ENCODE measurements at places on chromosomes 2 and 18.

GRCh38 chr18:66754335-66754734 is 150.4 kb upstream of the CDH19 start:
- no peak for DNase-seq

GRCh38 chr2:108228537-108228936 is 11.2 kb upstream of the SULT1C3 start:
- DNase-seq = no peak

- DNase-seq = no peak
These were observed 995.2 kb upstream of the CDH2 start for GRCh38 chr18:29171892-29172755.

DNA sequence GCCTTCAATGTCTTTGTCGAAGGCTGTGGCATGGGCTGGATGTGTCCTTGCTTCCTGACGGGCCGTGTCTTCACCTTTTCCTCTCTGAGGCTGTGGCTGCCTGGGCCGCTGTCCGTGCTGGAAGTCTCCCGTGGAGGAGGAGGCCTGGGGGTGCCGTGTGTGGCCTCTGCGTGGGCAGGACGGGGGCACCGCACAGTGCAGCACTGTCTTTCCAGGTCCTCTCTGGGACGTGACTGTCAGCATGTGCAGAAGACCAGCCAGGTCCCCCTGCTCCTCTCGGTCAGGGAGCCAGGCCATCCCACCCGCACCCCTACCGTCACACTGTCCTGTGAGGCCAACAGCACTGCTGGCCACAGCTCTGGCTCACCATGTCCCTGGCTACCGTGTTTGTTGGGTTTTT is 64.4 kb upstream of the ZNF236 start:
- no peak for DNase-seq

- DNase-seq = no peak
These were observed 1068.0 kb upstream of the ZEB2 start for GRCh38 chr2:145587922-145588321.

- no peak for DNase-seq
These were observed 415.9 kb downstream of the TDRD15 start for GRCh38 chr2:21539685-21540084.

DNA sequence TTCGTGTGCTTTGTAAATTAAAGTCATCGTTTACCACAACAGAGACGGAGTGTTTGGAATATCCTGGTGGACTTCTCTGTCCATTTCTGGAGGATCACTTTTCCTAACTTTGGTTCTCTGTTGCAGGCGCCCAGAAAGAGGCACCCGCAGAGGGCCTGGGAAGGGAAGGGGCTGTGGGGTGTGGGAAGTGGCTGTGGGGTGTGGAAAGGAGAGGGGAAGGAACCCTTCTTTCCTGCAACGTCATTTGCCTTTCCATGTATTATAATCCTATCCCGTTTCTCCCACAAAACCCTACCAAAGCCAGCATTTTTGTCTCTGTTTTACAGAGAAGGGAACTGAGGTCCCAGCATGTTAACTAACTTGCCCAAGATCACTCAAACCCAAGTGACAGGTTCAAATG is 210.0 kb downstream of the KLHL29 start:
- DNase-seq = no peak

GRCh38 chr2:64750817-64751285 is 97.1 kb upstream of the SERTAD2 start:
- DNase-seq = peak; percentile 96

GRCh38 chr2:197037863-197038398 is 111.4 kb upstream of the PGAP1 start:
- no peak for DNase-seq

GRCh38 chr2:98508709-98509066 is 64.0 kb downstream of the INPP4A start:
- DNase-seq = peak; percentile 64

GRCh38 chr2:221203125-221203524 is 369.0 kb downstream of the EPHA4 start:
- no peak for DNase-seq

- no peak for DNase-seq
These were observed 233.4 kb upstream of the SIX3 start for GRCh38 chr2:44707945-44708660.

- DNase-seq = no peak
These were observed 123.5 kb downstream of the ATAD2B start for GRCh38 chr2:23803264-23803964.

GRCh38 chr2:75077909-75078308 is 119.5 kb downstream of the POLE4 start:
- DNase-seq = no peak

DNA sequence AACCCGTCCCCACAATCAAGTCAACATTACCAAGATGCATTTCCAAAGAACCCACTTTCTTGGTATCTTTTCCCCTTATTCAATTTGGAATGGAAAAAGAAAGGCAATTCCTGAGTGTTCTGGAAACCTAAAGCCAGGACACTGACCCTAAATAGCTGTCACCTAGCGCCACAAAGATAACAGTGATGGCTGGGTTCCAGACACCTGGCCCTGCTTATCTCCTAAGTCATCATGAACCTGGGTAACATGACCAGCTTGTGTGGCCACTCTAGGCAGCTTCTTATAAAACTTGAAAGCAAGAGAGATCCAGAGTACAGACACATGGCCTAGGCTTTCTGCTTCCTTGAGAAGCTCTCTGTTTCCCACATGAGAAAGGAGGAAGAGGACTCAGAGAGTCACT is 95.4 kb downstream of the BOD1L2 start:
- no peak for DNase-seq

DNA sequence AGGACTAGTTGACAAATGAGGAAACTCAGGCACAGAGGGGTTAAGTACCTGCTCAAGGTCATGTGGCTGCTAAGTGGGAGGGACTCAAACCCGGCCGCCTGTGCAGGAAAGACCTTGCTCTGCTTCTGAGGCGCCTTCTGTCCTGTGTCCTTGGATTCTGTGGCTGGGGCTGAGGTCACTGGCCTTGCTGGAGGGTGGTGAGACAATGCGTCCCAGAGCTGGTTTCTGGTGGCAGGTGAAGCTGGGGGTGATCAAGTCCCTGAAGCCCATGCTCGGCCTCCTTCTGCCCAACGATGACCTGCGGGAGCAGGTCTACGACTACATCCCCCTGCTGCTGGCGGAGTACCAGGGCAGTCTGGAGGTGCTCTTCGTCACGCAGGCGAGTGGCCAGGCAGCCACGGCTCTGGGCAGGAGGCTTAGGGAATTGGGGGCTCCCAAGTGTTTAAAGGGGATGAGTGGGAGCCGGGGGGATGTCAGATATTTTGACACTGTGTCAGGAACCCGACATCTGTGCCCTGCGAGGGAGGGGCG is 16.1 kb downstream of the MROH2A start:
- DNase-seq = no peak

GRCh38 chr2:234102112-234102511 is 51.6 kb downstream of the SPP2 start:
- no peak for DNase-seq

DNA sequence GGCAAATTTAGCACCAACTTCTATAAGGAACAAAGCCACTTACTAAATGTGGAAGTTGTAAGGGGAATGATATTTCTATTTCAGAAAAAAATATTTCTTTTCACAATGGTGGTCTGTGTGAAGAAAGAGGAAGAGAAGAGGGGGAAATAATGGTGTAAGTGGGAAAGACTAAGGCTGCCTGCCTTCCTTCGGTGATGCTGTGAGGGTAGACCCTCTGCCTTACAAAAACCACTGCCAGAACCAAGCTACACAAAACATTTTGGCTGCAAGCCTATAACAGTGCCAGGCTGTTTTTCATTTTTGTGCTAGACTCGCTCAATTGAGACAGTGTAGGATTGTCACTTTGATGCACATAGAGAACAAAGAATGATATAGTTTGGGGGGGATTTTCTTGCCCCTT is 286.6 kb downstream of the ZEB2 start:
- DNase-seq = no peak
